ENCODE measurements at places on chromosomes 4 and X.

DNA sequence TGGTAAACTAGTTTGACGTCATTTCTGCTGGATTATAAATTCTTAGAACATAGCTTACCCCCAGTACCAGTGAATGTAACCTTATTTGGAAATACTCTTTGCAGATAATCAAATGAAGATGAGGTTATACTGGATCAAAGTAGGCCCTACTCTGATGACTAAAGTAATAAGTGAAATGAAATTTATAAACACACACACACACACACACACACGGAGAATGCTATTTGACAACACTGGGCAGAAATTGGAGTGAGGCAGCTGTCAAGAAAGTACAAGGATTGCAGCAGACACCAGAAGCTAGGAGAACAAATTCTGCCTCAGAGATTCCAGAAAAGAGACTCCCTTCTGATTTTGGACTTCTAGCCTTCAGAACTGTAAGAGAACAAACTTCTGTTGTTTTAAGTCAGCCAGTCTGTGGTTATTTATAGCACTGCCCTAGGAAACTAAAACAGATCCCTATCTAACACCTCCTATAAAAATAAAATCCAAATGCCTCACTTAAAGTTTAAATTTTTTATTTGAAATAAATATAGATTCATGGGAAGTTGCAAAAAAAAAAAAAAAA lies 448.6 kb downstream of the PCDH18 start:
- DNase-seq = no peak

GRCh38 chr4:5045097-5045496 lies 6.2 kb upstream of the STK32B start:
- DNase-seq = no peak

DNA sequence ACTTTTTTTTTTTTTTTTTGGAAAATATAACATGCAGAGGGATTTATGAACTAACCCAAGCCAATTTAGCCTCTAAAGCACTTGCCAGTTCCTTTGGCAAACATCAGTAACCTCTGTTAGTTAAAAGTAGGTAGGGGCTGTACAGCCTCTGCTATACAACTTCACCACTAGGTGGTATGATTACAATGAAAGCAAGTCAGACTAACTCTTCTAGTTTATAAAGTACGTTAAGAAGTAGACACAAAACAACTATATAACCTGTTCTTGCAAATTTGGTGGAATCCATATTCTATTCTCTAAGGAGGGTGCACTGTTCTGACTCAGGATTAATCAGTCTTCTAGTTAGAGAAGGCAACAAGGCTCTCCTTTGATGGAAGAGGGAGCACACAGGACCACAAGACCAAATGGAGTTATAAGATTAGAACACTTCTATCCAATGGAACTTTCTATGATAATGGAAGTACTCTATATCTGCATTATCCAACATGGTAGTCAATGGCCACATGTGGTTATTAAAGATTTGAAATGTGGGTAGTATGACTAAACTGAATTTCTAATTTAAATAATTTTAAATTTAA lies 12.8 kb downstream of the AIMP1 start:
- DNase-seq = no peak

GRCh38 chrX:119783026-119783425 lies 8.4 kb downstream of the RPL39 start:
- no peak for DNase-seq

GRCh38 chrX:37746218-37746941 lies 33.5 kb upstream of the CYBB start:
- DNase-seq = no peak

- DNase-seq = no peak
Measured at GRCh38 chrX:109696146-109696740, 36.8 kb downstream of the ACSL4 start.

DNA sequence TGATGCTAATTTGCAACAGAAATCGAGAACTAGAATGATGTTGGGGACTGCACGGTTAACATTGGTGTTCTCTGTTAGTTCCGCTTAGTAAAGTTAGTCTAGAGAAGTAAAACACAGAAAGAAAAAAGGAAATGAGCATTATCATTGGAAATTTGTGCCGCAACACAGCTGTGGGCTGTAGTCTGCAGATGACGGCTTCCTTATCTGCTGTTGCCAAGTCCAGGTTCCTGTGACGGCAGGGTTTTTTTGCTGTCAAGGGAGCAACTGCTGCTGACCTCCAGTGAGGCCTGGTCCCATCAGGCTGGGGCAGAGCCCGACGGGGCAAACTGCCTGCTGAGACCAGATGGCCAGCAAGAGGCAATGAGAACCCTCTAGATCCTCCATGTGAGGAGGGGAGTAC lies 38.9 kb upstream of the PHEX start:
- no peak for DNase-seq

GRCh38 chr4:165502916-165503907 lies 124.4 kb downstream of the CPE start:
- no peak for DNase-seq

- no peak for DNase-seq
Measured at GRCh38 chr4:185518494-185518893, 16.8 kb downstream of the PDLIM3 start.

DNA sequence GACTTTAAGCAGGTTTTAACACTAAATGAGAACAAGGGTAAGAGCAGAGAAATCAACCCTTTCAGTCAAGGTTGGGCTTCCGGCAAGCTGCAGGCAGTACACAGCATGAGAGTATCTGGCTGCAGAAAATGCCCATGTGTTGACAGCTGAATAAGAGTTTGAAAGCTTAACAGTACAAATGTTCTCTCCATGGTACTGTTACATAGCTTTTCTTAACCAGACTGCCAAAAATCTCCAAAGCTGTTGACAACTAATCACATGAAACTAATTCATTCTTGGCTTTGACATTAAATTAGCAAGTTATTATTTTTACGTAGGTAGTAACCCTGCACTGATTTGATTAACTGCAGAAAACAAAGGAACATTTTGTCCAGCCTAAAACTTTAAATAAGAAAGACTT lies 153.5 kb downstream of the SLC10A7 start:
- DNase-seq = no peak

- peak; percentile 18 for DNase-seq
Measured at GRCh38 chrX:107775734-107776511, at the start of gene TSC22D3. TSC22D3 (minus strand) TSS chrX:107775787; CDS start chrX:107775419, 368 bp downstream.

DNA sequence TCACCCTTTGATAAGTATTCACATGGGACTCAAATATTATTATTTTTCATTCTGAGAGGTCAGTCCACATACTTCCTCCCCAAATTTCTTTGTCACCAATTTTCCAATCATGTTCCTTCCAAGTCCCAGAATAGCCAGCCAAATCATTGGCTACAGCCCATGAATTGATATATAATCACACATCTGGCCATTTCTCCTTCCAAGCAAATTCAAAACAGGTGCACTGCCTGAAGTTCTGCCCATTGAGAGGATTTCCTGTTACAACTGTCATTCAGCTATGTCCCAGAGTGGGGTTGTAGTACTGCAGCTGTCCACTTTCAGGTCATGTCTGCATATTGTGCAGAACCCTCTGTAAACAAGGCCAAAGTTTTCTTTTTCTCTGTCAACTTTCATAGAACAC lies 347.8 kb downstream of the GRID2 start:
- no peak for DNase-seq

DNA sequence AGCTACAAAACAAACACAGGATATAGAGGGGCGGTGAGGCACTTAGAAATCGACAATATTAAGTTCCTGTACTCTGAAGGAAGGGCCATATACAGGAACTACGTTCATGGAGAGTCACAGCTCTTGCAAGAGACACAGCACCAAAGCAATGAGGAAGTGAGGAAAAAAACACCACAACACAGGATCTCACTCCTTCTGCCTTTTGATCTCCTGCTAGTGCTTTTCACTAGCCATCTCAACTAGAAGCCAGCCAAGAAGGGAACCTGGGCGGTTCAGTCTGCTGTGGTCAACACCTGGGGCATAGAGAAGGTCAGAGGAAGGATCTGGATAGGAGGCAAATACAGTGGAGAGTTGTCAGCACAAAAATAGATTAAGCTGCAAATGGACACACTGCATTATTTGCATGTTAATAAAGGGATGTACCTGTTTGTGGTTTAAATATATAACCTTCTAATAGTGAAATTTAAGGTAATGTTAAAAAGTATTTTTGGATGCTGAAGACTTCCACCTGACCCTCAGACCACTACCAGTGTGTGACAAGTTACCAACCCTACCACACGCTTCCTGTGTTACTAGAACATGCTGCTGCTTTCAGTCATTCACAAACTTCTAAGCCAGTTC lies 104.6 kb downstream of the DTHD1 start:
- DNase-seq = no peak

DNA sequence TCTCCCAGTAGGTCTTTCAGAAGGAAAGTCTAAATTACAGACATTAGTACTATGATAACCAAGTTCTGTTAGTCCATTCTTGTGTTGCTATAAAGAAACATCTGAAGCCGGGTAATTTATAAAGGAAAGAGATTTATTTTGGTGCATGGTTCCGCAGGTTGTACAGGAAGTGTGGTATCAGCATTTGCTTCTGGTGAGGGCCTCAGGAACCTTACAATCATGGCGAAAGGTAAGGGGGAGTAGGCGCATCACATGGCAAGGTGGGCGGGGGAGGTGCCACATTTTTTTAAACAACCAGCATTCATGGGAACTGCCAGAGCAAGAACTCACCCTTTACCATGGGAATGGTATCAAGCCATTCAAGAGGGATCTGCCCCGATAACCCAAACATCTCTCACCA lies 26.2 kb upstream of the USP46 start:
- DNase-seq = no peak

- DNase-seq = no peak
Measured at GRCh38 chrX:69807400-69807799, 191.5 kb downstream of the EDA start.

GRCh38 chrX:140273921-140274320 lies 230.9 kb downstream of the SOX3 start:
- no peak for DNase-seq

DNA sequence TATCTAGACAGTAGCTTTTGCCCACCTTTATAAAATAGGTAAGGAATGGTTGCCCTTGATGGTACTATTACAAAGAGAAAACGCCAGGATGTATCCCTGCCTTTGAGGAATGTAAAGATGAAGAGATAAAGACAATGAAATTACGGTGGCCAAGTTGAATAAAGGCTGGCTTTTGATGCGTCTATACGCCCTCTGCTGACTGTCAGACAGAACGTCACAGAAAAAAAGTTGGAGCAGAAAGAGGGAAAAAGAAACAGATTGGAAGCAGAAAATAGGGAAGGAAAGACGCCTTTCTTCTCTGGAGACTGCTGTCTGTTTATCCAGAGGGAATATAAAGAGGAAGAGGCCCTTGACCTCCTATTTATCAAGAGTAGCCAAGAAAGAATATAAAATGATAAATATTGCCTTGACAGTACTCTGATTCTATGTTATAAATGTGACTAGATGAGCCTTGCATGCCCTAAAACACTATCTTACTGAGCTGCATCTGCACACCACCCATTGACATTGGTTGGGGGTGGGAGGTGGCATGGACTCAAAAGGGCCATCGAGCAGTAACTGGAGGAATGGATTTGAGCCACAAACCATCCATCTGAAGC lies 30.6 kb downstream of the PCDH19 start:
- no peak for DNase-seq

GRCh38 chr4:15601862-15602261 lies 53.3 kb downstream of the FBXL5 start:
- no peak for DNase-seq

- DNase-seq = no peak
Measured at GRCh38 chr4:6231663-6232165, 31.4 kb upstream of the JAKMIP1 start.

- no peak for DNase-seq
Measured at GRCh38 chr4:6259886-6260285, 9.8 kb upstream of the WFS1 start.

GRCh38 chrX:148574237-148574973 lies 74.0 kb downstream of the AFF2 start:
- no peak for DNase-seq

GRCh38 chr4:172688534-172688933 lies 480.1 kb upstream of the GALNT7 start:
- no peak for DNase-seq

DNA sequence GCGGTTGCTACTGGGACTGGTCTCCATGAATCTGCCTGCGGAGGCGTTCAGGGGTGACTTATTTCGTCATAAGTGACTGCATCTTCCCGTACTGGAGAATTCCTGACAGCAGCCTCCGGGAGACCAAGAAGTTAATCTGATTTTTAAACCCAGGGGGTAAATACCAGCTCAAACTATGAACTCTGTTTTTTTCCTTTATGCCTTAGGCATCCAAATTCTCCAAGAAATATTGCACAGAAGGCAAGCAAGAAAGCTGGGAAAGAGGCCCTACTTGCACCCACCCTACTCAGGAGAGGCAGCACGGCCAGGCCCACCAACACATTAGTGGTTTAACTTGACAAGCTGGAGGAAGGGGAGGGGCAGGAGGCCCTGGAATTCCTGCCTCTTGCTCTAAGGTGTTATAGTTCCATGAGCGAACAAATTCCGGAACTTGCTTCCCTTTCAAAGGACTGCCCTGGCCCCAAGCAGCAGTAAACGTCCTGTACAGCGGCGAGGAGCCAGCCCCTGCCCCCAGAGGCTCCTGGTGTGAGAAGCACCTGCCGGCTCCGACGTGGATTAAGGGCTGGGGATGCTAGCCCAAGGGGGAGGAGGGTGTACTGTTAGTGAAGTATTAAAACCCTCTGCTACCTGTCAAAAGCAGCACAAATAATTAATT lies 177.2 kb downstream of the AFAP1 start:
- no peak for DNase-seq

GRCh38 chr4:41216294-41217019 lies 2.1 kb upstream of the APBB2 start:
- peak; percentile 49 for DNase-seq

DNA sequence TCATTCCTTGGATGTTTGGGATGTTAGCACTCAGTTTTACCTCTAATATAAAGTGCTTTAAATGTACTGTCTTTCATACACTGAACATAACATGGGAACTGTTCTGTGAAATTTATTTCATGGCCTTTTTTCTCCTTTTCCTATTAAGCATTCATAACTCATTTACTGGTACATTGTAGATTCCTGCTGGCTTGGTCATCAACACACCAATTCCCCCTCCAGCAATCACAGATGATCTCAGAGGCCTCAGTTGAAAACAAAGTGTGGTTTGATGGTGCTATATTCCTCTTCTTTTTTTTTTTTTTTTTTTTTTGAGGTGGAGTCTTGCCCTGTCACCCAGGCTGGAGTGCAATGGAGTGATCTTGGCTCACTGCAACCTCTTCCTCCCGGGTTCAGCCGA lies 61.9 kb upstream of the FAM47B start:
- DNase-seq = no peak

DNA sequence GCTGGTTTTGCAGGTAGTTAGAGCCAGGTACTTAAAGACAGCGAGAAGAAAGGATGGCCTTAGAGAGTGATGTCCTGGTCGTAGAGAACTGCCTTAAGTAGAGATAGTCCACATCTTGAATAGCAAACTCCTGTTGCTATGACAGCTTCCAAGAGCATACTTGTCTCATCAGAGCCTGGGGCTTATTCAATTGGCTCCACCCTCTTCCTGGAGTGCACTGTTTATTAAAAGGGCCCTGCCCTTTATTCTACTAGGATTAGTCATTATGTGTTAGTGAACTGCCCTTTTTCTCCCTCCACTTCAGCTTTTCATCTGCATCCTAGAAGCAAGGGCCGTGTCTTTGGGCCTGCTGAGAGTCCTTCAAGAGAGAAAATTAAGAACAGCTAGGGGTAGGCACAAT lies 94.5 kb upstream of the EOLA2 start:
- no peak for DNase-seq

GRCh38 chrX:12972243-12972642 lies 2.7 kb upstream of the TMSB4X start:
- DNase-seq = no peak
